Bronchial smooth muscle cell (primary cell): ENCODE measurements at places on chromosomes 11 and 22. TPM values are rescaled to one million over a fixed set of nuclear protein-coding genes. Genes with fewer than 3 reads are reported as not detected.

Gene TOLLIP
- 23.2 and 28.5 TPM in 2 replicates for total RNA-seq

Gene NPTXR
- 0.26 and 1.1 TPM in 2 replicates for total RNA-seq

Gene PARVB
- 14.5 and 26.7 TPM in 2 replicates for total RNA-seq

Gene WNT11
- 0.63 TPM in 1 of 2 replicates, not detected in the other for total RNA-seq

Gene OR8G1
- not detected in 2 replicates for total RNA-seq

Gene OR10AG1
- total RNA-seq = not detected in 2 replicates

Gene ENDOD1
- total RNA-seq = 28.2 and 30.3 TPM in 2 replicates
